ENCODE measurements at places on chromosomes 5 and 9.

- DNase-seq, result no peak
Observed at GRCh38 chr9:89305868-89306267, 5.1 kb upstream of the CKS2 start.

DNA sequence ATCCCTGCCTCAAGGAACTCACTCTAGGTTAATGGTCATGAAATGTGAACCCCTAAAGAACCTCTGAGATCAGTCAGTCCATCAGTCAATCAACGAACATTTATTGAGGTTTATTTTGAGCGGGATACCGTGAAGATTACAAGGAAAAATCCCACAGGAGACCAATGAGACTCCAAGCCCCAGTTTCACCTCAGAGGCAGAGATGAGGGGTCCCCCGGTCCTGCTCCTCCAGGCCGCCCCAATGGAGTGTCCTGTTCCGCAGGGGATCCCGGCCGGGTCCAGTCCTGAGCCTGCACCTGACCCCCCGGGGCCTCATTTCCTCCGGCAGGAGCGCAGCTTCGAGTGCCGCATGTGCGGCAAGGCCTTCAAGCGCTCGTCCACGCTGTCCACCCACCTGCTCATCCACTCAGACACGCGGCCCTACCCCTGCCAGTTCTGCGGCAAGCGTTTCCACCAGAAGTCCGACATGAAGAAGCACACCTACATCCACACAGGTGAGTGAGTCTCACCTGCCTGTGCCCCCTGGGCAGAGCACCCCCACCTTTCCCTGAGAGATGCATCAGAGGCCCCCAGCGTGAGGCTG, 11.0 kb downstream of the GFI1B start:
- no peak for DNase-seq

GRCh38 chr5:121667292-121667691, 184.4 kb upstream of the FTMT start:
- no peak for DNase-seq

- DNase-seq, result no peak
Observed at GRCh38 chr5:180486636-180487149, 7.5 kb upstream of the CNOT6 start.

- DNase-seq, result no peak
Observed at GRCh38 chr9:125359011-125359410, 97.4 kb downstream of the GAPVD1 start.

DNA sequence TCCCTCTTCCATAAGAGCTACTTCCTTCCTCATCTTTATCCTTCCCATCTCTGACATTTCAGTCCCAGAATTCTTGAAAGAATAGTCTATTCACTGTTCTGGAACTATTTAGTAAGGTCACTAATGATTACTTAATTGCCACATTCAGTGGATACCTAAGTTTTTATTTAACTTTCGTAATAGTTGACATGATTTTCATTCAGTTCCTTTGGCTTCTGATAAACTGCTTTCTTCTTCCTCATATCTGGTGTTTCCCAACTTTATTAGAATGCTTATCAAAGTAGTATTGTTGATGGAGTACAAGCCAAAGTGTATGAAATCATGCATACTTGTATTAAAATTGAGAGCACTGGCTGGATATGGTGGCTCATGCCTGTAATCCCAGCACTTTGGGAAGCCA, 10.8 kb downstream of the UBE2D2 start:
- DNase-seq, result no peak

- DNase-seq, result no peak
Observed at GRCh38 chr9:131598121-131598520, 52.8 kb downstream of the PRRT1B start.

DNA sequence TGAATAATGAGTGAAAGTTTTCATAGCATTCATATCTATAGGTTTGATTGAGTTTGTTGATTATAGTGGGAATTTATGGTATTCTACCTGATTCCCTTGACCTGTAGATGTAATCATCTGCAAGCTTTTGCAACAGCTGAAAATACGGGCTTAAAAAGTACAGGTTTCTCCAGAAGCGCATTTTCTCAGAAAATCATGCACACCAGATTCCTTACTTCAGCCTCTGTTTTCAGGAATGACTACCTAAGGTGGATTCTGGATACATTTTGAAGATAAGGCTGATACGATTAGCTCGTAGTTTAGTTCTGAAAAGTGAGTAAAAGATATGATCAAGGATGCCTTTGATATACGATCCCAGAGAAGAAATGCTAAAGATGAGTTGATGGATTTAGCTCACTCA, 694.8 kb upstream of the CDH10 start:
- DNase-seq, result no peak

DNA sequence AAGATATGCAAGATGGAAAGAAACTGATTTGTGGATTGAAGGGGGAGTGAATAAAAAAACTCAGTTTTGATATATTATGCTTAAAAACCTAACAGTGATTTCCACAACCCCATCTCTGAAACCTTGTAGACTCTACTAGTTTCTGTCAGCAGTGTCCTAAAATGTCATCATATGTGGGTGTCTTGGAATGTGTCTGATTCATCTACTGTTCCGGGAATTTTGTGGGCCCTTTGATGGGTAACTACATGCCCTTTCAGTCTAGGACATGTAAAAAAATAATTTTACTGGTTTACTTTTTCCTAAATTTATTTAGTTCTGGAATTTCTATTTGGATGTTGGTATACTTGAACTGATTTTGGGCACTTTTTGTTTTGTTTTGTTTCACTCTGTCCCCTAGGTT, 118.9 kb upstream of the NMUR2 start:
- DNase-seq, result no peak

- no peak for DNase-seq
Observed at GRCh38 chr9:136004219-136004618, 43.0 kb upstream of the UBAC1 start.

GRCh38 chr9:98821831-98822230, 14.4 kb downstream of the GALNT12 start:
- DNase-seq, result no peak

GRCh38 chr5:83255268-83255667, 177.9 kb downstream of the XRCC4 start:
- no peak for DNase-seq

DNA sequence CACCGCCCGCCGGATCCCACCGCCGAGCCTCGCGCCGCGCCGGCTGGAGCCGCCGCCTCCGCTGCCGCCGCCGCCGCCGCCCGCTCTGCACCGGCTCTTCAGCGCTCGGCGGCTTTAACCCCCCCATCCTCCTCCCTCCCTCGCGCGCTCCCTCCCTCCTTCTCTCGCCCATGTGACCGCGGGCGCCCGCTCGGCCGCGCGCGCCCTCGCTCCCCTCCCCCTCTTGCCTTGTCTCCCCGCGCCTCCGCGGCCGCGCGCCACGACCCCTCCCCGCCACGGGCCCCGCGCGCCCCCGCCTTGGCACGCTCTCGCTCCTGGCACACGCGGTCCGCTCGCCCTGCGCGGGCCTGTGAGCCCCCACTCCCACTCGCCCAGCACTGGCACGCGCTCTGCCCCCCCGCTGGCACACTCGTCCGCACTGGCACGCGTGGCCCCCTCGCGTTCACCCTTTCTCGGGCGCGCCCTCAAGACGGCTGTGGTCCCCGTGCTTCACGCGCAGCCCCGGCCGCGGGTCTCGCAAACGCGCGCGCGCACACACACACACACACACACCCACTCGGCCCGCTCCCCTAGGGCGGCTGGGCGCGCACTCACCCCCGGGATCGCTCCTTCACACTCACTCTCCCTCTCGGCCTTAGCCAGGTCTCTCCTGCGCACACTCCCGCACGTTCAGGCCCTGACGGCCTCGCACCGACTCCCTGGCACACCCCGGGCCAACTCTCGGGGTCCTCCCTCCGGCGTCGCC, at the start of gene CNTFR:
Gene CNTFR, minus strand, starts transcription at position 89 of the 745 bp plus-strand sequence. CDS start 20,743 bp downstream, outside the sequence.
- DNase-seq, result no peak

GRCh38 chr9:97504381-97505216, 3.1 kb downstream of the TMOD1 start:
- DNase-seq, result no peak

DNA sequence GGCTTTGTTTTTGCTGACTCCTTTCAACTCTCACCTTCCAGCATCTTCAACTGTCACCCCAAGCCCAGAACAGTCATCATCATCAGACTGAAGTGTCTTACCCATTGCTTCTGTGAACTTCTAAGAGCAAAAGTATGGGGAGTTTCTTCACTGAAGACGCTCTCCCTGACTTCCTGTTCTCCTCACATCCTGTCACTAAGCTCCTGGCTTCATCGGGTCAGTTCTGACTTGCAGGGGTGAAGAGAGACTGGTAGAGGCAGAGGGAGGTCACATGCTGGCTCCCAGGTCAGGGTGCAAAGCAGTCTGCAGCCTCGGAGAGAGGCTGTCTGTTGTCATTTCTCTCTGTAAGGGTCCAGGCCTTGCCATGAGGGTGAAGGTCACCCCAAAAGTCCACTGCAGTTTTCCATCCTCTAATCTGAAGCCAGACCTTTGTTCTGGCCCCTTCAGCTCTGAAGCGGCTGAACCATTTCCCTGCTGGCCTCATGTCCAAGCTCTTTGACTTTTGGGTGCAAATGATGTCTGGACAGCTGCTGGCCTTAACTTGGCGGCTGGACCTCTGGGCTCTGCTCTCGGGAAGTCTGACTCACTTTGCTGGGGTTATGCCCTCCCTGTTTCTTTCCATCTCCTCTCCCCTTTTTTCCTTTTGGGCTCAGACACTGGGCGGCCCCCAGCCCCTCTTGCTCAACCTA, 305.0 kb downstream of the RAB3C start:
- no peak for DNase-seq

- DNase-seq, result no peak
Observed at GRCh38 chr9:110797611-110798010, 129.0 kb downstream of the MUSK start.

DNA sequence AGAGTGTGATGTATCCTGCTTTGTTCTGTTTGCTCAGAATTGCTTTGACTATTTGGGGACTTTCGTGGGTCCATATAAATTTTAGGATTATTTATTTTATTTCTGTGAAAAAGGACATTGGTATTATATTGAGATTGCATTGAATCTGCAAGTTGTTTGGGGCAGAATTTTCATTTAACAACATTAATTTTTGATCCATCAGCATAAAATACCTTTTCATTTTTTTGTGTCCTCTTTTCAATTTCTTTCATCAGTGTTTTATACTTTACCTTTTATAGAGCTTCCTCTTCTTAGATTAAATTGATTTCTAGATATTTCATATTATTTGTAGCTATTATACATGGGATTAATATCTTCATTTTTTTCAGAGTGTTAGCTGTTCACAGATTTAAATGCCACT, 40.8 kb upstream of the FBXL7 start:
- no peak for DNase-seq

DNA sequence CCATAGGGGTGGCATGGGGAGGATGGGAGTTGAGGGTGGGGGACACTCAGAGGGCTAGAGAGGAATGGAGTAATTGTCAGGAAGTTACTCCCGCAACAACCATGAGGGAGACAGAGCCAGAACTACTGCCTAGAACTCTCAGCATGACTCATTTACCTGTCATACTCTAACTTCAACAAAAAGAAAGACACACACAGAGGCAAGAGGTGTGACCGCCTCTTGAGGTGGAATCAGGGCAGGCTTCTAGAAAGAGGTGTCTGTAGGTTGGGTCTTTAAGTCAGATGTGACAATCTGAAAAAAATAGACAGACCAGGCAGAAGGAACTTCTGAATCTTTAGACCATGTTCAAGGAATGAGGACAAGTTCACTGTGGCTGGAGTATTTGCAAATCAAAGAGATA, 73.4 kb downstream of the GABBR2 start:
- DNase-seq, result no peak

DNA sequence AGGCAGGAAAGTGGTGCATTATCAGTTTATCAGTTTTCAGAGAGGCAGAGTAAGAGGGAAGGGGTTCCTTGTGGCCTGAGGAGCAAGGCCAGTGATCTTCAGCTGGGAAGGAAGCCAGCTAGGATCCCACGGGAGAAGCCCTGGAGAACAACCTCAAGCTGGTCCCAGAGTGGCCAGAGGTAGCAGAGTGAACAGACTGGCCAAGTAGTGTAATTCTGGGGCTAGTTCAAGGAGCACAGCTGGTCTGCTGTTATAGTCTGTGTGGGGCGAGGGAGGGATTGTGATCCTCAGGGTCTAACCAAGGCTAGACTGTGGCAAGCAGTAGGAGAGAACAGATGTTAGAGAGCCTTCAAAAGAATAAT, 164.6 kb downstream of the CARTPT start:
- DNase-seq, result peak; percentile 59

All from muscle of back (tissue), 13 donors.